ENCODE measurements at places on chromosomes 4 and X. TPM values are rescaled to one million over a fixed set of nuclear protein-coding genes. Genes with fewer than 3 reads are reported as not detected.

GRCh38 chr4:11904117-11904535 lies 475.4 kb upstream of the HS3ST1 start:
- DNase-seq = no peak

PAGE4 gene
- not detected for total RNA-seq

TMEM35A gene
- total RNA-seq = not detected

DNA sequence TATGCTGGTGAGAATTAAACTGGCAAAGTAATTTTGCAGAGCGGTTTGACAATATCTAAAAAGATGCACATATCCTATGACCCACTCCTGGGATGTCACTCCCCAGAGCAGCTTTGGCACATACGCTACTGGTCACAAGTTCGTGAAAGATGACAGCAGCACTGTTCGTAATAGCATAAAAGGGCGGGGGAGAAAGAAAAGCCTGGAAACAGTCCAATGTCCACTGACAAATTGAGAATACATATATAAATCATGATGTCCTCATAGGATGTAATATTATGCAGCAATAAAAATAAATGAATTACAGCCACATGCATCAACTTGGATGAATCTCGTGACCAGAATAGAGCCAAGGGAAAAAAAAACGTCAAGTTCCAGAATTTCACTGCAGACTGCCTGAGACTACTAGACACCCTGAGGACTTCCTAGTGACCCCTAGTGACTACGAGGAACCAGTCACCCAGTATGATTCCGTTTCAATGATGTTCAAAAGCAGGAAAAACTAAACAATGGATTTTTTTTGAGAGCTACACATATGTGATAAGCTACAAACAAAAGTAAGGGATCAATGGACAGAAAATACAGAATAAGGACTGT lies 1.8 kb downstream of the PCSK1N start:
- DNase-seq = no peak

MCF2 gene
- total RNA-seq = 0.13 TPM

Data from bronchial epithelial cell (primary cell).